Right forelimb (tissue), 1 donor: ENCODE measurements at places on chromosomes 13 and 19.

GRCh38 chr13:71722206-71722605 is 144.8 kb downstream of the DACH1 start:
- no peak for DNase-seq

DNA sequence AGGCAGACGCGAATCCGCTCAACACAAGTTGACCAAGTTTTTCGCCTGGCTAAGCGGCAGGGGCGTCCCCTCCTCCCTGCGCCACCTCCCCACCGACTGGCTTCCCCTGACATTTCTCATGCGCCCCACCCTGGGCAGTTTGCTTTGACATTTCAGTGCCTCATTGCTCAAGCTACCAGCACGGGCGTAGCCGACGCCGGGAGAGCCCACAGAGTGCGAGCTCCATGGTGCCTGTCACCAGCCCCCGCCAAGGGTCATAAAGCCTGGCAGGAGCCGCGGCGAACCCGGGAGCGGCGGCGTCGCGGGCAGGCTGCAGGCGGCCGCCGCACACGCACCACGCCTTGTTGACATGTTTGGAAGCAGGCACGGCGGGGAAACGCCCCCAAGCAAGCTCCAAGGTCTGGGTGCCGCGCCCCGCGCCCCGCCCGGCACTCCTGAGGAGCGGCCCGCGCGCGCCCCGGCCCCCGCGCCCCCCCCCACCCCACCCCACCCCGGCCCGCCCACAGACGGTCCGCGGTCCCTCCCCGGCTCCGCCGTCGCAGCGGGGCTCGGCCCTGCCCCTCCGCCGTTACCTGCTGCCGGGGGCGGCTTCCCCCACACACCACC is 601 bp downstream of the FBXL3 start:
- DNase-seq: peak; percentile 84

DNA sequence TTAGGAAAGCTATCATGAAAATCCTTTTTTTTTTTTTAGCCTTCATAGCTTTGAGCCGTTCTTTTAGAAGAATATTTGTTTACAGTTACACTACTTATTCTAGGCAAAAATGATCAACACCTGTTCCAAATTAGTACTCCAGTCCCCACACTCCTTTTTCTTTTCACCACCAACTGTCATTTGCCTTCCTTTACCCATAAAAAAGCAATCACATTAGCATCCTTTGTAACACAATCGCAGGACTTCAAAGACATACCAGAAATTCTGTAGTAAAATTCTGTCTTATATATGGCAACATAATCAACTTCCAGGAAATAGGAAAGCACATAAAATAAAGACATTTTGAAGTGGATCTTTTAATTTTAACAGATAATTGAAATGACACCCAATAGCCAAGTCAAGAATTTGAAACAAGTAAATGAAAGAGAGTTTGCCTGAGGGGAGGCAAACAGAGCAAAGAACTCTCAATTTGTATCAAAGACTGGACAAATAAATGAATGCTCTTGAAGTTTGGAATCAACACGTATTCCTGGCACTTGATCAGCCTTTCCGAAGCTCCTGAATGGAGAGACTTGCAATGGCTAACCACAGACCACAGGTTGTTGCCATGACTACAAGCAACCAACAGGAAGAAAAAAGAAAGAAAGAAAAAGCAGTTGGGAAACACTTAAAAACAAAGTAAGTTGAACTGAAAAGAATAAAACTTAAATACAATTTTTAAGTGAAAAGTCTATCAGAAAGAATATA is 206.8 kb downstream of the PCDH9 start:
- no peak for DNase-seq

- no peak for DNase-seq
These were observed 9.2 kb upstream of the SERP2 start for GRCh38 chr13:44364345-44365000.

DNA sequence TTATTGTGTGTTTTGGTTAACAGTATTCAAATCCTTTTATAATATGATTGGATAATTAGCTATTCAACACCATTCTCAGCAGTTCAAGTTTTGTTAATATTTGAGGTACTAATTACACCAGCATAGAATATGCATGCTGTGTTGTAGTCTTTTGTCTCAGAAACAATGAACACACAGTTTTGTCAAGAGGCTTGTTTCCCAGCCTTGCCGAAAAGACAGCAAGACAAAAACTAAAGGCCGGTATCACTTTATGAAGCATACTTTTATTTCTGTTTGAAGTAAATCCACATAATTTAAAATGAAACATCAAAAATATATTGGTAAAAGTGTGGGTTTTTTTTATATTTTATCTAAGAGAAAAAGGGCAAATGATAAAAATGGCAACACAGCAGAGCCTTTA is 7.5 kb downstream of the GPR180 start:
- DNase-seq: no peak
